ENCODE measurements at places on chromosomes 13 and 19. TPM values are rescaled to one million over a fixed set of nuclear protein-coding genes. Genes with fewer than 3 reads are reported as not detected.

The SHISA7 gene
- total RNA-seq: not detected

The CALR gene
- 336 TPM for total RNA-seq

The ZBTB32 gene
- total RNA-seq: not detected

The PSG7 gene
- total RNA-seq: not detected

The RDH8 gene
- not detected for total RNA-seq

The LGALS14 gene
- not detected for total RNA-seq

The OR10H1 gene
- total RNA-seq: not detected

The URAD gene
- total RNA-seq: not detected

The MCEMP1 gene
- 0.27 TPM for total RNA-seq

The ZNF302 gene
- 39.1 TPM for total RNA-seq

The ZNF442 gene
- 15.1 TPM for total RNA-seq

The PGLYRP2 gene
- total RNA-seq: not detected

The ALKBH6 gene
- total RNA-seq: 25.5 TPM

The KLF1 gene
- not detected for total RNA-seq

The SSC5D gene
- 5.7 TPM for total RNA-seq

The CYP2A6 gene
- total RNA-seq: 2.7 TPM

The LRRC4B gene
- 7.9 TPM for total RNA-seq

The STARD13 gene
- 8.1 TPM for total RNA-seq

The HCN2 gene
- 0.10 TPM for total RNA-seq

The PCCA gene
- 62.4 TPM for total RNA-seq

The PLPP2 gene
- total RNA-seq: 3.0 TPM

The CGB1 gene
- total RNA-seq: not detected

The ZNF729 gene
- not detected for total RNA-seq

The C1QTNF9 gene
- not detected for total RNA-seq

The LHFPL6 gene
- 42.4 TPM for total RNA-seq

The TNNT1 gene
- total RNA-seq: 2.0 TPM

The PCDH20 gene
- total RNA-seq: 3.3 TPM

The CLDND2 gene
- not detected for total RNA-seq

The TEX101 gene
- total RNA-seq: not detected

The ENOX1 gene
- 6.9 TPM for total RNA-seq

The JAK3 gene
- 35.2 TPM for total RNA-seq

The ZNF429 gene
- total RNA-seq: 13.2 TPM

The GRIN2D gene
- total RNA-seq: 0.32 TPM

The RTBDN gene
- not detected for total RNA-seq

The PEG3 gene
- total RNA-seq: 846 TPM

The POU4F1 gene
- total RNA-seq: not detected

The SIGLEC14 gene
- total RNA-seq: 4.0 TPM

The NCR1 gene
- total RNA-seq: not detected

The SRRM5 gene
- total RNA-seq: 0.73 TPM

The POU2F2 gene
- total RNA-seq: 0.97 TPM

The SIGLEC12 gene
- total RNA-seq: not detected

The C19orf53 gene
- 206 TPM for total RNA-seq

The CCDC194 gene
- total RNA-seq: 0.69 TPM

The GAPDHS gene
- not detected for total RNA-seq

The PRR20E gene
- total RNA-seq: not detected

The GRIK5 gene
- 7.1 TPM for total RNA-seq
